NCI-H345 (cell line): ENCODE measurements at places on chromosomes 7 and 10.

DNA sequence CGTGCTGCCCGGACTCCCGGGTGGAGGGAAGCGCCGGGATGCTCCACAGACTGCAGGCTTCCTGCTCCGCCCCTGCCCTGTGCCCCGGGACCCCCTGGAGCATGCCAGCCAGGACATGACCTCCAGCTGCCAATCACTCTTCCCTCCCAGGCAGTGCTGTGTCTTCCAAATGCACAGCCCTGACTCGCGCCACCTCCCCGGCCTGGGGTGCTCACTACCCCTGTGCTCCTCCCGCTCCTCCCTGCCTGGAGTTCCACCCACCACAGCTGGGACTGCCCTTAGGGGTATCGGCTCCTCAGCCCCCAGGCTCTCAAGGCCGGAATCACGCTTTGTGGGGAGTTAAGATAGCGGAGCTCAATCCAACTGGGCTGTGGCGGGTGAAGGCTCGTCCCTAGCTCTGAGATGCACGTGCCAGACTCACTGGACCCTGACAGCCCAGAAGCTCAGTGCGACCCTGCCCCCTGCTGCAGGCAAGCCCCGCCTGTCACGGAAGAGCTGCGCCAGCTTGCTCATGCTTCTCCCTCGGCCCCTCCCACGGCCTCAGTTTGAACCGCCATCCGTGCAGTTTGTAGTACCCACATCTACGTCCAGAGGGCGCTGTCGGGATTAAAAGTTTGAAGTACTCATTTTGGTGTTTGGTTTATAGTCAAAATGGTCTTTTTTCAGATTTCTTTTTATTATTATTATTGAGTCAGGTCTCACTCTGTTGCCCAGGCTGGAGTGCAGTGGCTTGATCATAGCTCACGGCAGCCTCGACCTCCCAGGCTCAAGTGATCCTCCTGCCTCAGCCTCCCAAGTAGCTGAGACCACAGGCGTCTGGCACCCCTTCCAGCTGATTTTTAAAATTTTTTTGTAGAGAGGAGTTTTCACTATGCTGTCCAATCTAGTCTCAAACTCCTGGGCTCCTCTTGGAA, 142.5 kb upstream of the TCERG1L start:
- DNase-seq, result peak; percentile 23

DNA sequence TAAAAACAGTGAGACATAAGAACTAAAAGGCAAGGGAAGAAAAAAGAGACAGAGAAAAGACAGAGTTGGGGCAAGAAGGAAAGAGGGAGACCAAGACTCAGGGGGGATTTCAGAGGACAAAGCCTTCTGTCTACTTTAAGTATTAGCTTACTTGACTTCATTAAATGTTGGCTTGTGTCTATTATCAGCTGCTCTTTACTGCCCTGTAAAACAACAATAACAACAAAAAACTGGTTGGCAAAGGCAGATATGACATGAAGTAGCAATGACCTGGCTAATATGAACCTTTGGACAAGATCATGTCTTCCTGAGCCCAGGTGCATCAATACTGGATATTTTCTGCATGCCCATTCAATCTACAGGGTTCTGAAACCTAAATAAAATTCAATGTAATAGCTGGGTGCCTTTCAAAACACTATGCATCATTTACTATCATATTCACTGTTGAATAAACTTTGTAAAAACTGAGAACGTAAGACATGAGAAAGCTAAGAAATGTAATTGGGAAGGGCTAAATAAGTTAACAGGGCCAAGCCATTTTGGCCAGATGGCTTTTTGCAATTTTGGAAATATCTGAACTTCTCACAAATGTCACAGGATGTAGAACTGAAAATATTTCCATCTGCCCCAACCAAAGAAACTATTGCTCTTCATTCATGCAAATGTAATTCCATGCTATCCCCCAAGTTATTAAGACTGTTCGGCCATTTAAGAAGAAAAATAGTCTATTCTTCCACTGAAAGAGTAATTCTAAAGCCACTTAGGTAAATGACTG, 49.4 kb downstream of the LRRN3 start:
- DNase-seq, result no peak

GRCh38 chr7:4066206-4066605, 615.9 kb upstream of the FOXK1 start:
- DNase-seq, result no peak

DNA sequence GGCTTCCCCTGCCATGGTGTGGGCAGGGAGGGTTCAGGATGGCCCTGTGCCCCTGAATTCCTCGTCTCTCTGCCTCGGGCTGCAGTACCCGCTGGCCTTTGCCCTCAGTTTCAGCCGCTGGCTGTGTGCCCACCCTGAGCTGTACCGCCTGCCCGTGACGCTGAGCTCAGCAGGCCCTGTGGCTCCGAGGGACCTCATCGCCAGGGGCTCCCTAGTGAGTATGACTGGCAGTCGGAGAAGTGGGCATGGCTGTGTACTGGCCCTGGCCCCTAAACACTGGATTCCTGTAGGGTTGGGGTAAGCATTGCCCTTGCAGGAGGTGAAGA, 59.6 kb downstream of the PALD1 start:
- DNase-seq, result no peak

- DNase-seq, result no peak
Observed at GRCh38 chr10:110426294-110427181, 71.2 kb upstream of the DUSP5 start.

DNA sequence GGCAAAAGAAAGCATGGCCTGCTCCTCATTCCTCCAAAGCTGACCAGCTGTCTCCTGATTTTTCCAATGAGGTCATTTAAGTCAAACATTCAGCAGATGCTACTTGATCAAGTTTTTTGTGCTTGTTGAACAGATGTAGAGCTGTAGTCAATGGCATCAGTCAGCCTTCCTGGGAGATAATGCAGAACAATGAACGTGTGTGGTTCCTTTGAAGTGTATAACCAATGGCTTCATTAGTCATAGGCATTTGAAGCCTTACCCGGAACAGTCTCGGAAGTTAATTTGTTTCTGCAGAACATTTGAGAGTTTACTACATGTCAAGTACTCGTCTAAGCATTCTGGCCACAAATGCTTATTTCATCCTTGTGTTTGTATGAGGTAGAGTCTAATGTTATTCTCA, 227.1 kb downstream of the ADRA2A start:
- DNase-seq, result no peak

DNA sequence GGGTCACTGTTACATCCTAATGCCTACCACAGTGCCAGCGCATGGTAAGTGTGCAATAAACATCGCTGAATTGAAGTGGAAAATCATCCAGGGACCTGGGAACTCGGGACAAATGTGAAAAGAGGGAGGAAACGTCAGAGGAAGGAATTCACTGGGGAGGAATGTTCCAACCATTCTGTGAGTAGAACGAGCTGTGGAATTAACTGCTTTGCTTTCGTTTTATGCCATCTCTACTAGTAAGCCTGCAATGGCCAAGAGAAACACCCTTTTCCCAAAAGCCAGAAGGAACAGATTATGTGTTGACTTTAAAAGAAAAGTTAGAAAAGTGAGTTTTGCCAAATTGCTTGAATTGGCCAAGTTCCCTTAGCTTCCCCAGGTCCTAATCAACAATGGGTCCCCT, 1044.9 kb downstream of the TYW1 start:
- DNase-seq, result no peak

GRCh38 chr7:102913826-102914225, 1.0 kb downstream of the LRRC17 start:
- DNase-seq, result no peak

GRCh38 chr10:74500026-74500704, 326.2 kb upstream of the KAT6B start:
- no peak for DNase-seq

GRCh38 chr10:110827410-110827809, 44.3 kb upstream of the PDCD4 start:
- no peak for DNase-seq

DNA sequence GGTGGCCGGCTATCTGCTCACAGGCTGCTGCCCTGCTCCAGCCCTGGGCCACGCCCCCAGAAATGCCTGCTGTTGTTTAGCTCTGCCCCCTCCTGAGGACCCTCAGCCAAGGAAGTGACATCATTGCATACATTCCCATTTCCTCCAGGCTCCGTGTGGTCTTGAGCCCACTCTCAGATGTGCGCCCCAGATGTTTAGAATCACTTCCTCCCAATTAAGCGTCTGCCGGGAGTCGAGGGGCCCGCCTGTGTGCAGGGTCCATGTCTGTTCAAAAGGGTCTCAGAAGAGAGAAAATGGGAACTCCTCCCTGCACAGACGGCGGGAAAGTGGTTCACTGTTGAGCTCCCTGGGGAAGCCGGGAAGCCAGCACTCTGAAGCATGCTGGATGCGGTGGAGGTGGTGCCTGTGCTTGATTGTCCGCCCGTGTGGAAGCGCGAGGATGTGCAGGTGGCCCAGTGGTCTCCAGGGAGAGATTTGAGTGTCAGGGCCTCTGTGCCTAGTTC, 116.9 kb upstream of the PPIF start:
- DNase-seq, result no peak

GRCh38 chr10:125101049-125101448, 59.3 kb downstream of the CTBP2 start:
- DNase-seq, result no peak

DNA sequence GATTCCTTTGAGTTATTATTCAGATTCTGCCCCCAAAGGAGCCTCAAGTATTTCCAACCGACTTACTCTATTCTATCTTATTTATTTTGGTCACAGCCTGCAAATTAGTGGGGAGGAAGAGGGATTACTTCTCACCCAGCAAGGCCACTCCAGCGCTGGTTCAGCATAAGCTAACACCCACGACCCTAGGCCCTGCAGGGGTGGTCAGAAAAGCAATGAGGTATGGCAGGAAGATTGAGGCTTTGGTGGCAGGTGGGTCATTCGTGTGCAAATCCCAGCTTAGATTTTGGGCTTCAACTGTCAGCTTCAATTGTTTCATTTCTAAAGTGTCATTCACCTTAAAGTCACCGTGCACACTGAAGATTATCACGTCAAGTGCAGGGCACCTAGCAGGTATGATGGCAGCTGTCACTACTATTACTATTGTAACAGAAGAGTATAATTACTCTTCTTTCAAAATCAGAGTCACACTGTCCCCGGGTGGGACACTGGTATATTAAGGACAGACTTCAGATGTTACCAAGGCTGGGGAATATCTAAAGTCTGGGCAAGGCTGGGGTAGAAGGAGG, 48.8 kb upstream of the OPTN start:
- DNase-seq, result peak; percentile 16

DNA sequence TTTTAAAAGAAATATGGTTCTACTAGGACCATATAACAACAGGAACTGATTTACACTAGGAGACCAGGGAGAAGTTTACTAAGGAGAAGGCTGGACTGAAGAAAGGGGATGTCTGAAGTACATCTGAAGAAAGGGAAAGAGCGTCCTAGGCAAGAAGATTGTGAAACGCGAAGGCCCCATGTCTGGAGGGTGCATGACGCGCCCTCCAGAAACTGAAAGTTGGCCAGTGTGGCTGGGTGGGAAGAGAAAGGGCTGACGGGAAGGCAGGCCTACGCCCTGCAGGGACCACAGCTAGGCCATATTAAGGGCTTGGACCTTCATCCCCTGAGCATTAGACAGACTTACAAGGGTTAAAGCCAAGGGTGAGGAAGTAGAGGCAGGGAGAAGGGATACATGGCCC, 158.0 kb downstream of the TRIL start:
- no peak for DNase-seq

DNA sequence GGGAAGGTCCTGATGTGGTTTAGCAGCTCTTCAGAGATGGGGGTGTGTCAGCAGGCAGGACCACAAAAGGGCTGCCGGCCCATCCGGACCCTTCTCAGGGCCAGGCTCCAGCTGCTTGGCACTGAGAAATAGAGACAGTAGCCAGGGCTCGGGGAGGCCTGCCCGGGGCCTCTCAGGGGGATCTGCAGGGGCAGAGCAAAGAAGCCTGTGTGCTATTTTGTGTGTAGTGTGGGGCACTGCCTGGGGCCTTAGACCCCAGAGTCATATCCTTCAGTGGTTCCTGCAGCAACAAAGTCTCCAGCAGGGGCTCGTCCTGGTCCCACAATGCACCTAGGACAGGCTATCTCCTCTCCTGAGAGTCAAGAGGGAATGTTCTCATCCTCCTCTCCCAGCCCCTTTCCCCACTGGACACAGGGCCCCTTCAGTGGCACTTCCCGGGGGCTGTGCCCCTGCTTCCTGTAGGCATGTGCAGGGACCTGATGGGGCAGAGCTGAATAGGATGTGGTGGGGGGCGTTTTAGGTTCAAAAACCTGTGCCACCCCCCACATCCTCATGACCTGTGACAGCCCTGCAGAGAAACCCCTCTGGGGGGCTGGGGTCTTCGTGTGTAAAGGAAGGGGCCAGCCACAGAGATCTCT, 159.5 kb upstream of the RHEB start:
- DNase-seq, result no peak

- no peak for DNase-seq
Observed at GRCh38 chr7:22251281-22251680, 105.7 kb downstream of the RAPGEF5 start.

DNA sequence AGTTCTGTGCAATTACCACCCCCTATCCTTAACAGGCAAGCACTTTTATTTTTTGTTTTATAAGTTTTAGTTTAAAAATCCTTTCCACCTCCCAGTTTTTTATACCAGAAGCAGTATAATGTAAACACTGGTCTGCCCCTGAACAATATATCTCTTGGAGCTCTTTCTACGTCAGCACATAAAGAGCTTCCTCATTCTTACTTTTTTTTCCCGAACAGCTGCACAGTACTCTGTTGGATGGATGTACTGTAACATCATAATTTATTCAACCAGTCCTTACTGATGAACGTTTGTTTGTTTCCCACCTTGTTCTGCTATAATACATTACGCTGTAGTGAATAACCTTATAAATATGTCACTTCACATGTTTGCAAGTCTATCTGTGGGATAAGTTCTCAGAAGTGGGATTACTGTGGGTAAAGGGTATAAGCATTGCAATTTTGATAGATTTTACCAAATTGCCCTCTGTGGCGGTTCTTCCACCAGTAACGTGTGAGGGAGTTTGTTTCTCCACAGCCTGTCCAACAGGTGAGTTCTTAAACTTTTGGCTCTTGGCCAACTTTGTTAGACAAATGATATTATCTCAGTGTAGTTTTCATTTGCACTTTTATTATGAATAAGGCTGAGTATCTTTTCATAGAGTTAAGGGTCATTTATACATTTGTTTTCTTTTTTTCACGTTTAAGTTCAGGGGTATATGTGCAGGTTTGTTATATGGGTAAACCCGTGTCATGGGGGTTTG, 32.8 kb downstream of the ADRA2A start:
- DNase-seq, result peak; percentile 42

DNA sequence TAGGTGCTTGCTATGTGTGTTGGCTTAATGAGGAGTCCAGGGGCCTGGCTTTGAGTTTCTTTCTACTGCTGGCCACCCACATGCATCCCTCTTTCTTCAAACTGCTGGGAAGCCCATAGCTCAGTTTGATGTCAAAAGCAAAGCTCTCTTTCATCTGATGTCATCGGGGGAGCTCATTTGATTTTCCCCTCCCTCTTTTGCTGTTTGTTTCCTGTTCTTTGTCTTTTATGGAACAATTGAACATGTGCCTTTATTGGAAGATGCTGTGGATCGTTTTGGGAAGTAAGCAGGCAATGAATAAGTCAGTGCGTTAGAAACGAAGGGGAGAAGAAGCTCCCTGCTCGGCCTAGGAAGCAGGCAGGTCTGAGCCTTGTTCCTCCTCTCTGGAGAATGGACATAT, 140.7 kb downstream of the GRK5 start:
- no peak for DNase-seq

- DNase-seq, result no peak
Observed at GRCh38 chr10:9061871-9062270, 1007.4 kb downstream of the GATA3 start.
